Stimulated activated CD8-positive, alpha-beta memory T cell treated with anti-CD3 and anti-CD28 coated beads, Interleukin-15, amount 100 ng/mL, for 48 hours (primary cell): ENCODE measurements at places on chromosomes 6 and 20.

DNA sequence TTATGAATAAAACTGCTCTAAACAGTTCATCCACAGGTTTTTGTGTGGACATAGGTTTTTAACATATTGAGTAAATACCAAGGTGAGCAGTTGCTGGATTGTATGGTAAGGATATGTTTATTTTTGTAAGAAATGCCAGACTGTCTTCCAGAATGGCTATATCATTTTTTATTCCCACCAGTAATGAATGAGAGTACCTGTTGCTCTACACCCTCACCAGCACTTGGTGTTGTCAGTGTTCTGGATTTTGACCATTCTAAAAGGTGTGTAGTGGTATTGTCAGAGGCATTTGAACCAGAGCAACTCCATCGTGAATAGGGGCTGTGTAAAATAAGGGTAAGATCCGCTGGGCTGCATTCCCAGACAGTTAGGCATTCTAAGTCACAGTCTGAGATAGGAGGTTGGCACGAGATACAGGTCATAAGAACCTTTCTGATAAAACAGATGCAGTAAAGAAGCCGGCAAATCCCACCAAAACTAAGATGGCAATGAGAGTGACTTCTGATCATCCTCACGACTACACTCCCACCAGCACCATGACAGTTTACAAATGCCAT, 12.9 kb upstream of the NT5E start:
- no peak for DNase-seq

- no peak for DNase-seq
Measured at GRCh38 chr6:148251891-148252290, 90.7 kb upstream of the SASH1 start.

DNA sequence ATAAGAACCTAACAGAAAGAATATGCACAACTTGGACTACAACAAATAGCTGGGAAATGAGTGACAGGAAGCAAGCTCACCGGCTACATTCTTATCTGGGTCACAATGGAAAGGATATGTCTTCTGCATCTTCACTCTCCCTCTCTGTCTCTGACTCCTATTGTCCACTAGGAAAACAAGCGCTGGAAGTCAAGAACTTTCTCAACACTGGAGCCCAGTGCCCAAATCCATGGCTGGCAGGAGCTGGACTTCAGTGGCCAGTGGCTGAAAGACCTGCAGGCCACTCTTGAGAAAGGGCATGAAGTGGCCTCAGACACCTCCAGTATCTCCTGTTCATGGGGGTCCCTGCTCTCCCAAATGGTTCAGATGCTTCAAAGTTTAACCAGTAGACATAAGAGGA, 62.0 kb downstream of the FAM50B start:
- no peak for DNase-seq

- DNase-seq, result no peak
Measured at GRCh38 chr6:3355358-3356055, 96.8 kb downstream of the PSMG4 start.

DNA sequence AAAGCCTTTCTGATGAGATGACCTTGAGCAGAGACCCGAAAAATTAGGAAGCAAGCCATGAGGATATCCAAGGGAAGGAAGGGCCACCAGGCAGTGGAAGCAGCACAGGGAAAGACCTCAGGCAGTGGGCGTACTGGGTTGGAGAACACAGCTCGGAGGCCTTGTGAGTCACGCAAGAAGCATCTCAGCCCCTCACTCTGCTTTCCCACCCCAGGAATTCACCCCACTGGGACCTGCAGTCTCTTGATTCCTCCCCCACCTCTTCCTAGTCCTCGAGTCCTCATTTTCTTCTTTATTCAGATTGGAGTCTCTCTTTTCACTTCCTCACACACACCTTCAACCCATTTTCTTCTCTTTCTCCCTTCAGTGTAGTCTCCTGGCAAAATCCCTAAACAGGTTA, 27.0 kb downstream of the RPRD1B start:
- no peak for DNase-seq

DNA sequence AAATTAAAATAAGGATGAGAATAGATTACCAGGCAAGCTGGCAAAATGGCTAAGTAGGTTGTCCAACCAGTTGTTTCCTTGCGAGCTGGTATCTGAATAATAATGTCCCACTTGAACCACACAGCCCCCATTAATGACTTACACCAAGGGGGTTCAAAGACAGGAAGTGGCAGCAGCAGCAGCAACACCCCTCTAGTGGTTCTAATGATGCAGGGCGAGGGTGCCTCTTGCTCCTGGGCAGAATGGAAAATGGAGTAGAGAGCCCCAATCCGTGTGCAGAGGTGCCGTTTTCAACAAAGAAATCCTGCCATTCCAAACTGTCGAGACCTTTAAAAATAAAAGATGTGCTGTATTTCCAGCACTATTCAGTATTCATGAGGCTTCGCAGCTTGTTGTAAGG, 218.1 kb downstream of the TSHZ2 start:
- DNase-seq, result no peak

GRCh38 chr6:89022798-89023197, 57.8 kb upstream of the PNRC1 start:
- no peak for DNase-seq

GRCh38 chr6:98928688-98929087, 19.1 kb downstream of the FBXL4 start:
- DNase-seq, result no peak

DNA sequence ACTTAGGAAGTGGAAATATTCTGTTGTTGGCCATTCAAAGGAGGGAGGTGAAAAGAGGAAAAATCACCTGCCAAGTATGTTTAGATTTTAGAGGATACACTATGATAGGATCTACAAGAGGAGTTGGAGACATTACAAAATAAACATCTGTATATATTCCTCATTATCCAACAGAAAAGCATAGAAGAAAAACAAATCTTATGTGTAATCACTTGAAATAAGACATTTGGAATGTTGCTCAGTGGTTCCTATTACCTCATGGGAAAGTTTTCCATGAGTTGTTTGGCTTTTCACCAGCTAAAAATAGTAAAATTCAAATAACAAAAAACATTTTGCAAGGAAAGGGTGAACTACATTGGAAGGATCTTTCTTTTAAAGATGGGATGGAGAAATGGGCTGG, 76.7 kb upstream of the CARMIL1 start:
- no peak for DNase-seq

- DNase-seq, result no peak
Measured at GRCh38 chr20:57586370-57586793, 25.5 kb downstream of the PCK1 start.

- DNase-seq, result no peak
Measured at GRCh38 chr20:31903627-31904386, 33.4 kb downstream of the TTLL9 start.

GRCh38 chr20:61967300-61967699, 98.4 kb downstream of the TAF4 start:
- DNase-seq, result no peak

DNA sequence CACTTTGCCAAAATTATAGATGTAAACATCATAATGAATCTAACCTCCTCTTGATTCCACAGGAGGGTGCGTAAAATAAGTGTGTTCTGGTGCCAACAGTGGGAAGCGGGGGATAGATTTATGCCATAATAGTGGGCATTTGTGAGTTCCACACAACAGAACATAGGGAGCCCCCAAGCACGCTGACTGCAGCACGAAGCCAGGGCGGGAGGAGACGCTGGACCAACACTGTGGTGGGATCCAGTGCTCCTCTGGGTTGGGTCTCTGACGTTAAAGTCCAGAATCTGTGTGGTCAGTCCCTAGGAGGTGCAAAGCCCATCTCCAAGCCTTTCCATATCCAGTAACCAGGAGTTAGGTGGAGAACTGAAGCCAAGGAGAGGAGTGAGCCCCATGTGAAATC, 1.8 kb upstream of the TTLL2 start:
- DNase-seq, result no peak

GRCh38 chr6:57069920-57070331, 20.1 kb upstream of the ZNF451 start:
- DNase-seq, result no peak

DNA sequence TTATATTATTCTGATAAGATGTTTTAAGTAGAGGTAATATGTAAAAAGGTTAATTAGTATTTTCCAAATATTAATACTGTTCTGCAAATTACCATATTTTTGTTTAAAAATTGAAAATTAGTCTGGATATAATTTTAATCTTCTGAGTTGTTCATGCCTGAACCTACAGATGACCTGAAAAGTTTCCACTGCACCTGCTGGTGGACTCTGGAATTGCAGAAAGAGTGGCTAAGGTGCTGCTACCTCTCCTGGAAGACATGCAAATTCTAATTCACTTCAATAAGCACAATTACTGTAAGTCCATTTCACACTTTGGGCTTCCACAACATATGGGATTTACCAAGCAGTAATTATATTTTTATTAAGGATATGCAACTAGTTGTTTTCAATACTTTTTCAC, 77.7 kb upstream of the OLIG3 start:
- DNase-seq, result peak; percentile 27

- DNase-seq, result no peak
Measured at GRCh38 chr20:23160536-23161243, 74.6 kb upstream of the CD93 start.

DNA sequence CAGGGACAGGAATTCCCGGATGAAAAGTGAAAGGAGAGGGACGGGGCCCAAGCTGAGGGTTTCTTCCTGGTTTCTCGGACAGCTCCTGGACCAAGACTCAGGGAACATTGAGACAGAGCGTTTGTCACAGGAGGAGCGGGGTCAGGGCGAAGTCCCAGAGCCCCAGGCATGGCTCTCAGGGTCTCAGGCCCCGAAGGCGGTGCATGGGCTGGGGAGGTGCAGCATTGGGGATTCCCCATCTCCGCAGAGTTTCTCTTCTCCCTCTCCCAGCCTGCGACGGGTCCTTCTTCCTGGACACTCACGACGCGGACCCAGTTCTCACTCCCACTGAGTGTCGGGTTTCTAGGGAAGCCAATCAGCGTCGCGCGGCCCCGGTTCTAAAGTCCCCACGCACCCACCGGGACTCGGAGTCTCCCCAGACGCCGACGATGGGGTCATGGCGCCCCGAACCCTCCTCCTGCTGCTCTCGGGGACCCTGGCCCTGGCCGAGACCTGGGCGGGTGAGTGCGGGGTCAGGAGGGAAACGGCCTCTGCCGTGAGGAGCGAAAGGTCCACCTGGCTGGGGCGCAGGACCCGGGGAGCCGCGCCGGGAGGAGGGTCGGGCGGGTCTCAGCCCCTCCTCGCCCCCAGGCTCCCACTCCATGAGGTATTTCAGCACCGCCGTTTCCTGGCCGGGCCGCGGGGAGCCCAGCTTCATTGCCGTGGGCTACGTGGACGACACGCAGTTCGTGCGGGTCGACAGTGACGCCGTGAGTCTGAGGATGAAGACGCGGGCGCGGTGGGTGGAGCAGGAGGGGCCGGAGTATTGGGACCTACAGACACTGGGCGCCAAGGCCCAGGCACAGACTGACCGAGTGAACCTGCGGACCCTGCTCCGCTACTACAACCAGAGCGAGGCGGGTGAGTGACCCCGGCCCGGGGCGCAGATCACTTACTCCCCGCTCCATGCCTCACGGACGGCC, 54.6 kb upstream of the POLR1H start:
- no peak for DNase-seq

DNA sequence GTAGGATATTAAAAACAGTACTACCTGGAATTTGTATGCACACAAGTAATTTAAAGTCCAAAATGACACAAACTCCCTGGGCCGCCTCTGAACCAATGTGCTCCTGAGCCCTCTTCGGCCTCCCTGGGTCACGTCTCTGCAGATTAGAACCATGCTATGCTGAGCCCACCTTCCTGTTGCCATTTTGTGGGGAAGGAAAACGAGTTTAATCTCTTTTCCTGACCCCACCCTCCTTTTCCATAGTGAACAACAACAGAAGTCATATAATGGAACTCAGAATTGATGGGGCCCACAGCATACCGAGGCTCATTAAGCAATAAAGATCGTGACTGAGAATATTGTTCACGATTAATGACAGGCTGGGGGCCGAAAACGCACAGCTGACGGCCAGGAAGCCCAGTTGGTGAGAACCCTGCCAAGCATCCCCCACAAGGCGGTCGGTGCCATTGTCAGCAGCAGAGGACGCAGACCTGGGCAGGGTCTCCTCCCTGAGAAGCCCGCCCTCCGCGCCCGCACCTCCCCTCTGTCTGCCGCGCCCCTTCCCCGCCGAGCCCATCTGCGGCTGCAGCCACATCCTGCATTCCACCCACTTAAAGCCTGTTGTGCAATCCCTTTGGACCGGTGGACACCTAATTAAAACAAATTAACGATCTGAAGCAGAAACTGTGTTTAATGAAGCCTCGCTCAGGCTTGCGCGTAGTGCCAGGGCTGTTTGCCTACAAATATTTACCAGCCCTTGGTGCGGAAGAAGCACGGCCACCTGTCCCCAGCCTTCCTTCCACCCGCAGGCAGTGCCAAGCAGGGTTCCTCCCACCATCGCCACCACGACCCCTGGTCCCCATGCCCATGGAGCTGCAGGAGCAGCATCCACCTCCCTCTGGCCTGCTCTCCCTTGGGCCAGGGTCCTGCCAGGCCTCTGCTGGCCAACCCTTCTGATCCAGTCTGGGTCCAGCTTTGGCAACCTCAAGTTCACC, 68.1 kb downstream of the DLL1 start:
- no peak for DNase-seq

DNA sequence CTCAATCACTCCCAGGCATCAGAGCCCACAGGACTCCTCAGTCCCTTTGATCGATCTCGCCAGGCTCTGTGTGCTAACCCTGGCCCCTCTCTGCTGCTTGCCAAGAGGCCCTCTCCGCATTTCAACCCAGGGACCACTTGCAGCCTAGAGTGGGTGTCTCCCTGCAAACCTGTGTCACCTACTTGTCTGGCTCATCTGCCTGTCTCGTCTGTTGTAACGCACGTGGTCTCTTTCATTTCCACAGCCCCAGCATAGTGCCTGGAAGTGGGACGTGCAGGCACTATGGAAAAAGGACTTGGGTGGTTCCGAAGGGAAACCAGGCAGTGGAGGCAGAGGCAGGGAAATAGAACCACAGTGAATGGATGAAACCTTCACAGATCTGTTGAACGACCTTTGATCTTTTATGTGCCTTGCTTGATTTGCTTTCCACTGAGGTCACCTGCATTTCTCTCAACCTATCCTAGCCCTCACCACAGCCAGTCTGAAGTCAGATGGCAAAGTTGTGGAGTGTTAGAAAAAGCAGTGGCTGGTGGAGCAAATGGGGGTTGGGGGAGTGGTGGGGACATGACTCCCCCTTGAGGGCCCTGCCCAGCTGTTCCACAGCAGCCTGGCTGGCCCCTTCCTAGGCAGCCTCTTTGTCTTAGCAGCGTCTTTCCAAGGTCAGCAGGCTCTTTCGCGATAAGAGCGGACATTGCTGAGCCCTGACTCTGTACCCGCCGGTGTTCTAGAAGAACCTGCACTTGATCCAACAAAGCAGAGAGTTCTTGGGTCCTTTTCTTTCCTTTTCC, 55.8 kb upstream of the TAGAP start:
- no peak for DNase-seq

DNA sequence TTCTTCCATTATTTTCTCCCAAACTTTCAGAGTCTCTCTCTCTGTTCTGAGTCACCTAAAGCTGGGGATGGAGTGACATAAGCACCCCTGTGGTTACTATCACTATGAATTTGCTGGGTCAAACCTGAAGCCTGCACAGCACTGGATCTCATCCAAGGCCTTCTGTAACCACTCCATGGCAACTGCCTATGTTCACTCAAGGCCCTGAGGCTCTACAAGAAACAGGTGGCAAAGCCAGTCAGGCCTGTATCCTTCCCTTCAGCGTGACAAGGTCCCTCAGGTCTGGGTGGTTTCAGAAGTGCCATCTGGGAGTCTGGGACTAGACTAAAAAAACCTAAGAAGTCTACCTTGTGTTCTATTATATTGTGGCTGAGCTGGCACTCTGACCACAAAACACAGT, 1278.8 kb upstream of the EYS start:
- no peak for DNase-seq
